ENCODE measurements at places on chromosomes 1 and 21.

- DNase-seq = no peak
Observed at GRCh38 chr21:43300496-43301408, 126.2 kb downstream of the SIK1 start.

DNA sequence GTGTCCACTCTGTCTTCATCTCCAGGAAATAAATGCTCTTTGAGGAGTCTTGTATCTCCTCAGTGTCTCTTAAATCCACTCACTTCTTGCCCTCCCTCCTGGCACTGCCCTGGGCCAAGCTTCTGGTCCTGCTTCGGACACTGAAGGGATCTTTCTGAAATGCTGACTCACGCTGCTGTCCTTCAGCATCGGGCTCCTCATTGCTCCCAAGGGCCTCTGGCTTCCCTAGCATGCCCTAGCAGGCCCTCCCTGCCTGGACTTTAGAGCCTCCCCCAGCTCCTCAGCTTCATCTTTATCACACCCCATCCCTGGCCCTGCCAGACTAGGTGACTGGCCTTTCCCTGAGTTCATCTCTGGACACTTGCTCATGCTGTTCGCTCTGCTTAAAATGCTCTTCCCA, 96.6 kb downstream of the FOXD2 start:
- no peak for DNase-seq

DNA sequence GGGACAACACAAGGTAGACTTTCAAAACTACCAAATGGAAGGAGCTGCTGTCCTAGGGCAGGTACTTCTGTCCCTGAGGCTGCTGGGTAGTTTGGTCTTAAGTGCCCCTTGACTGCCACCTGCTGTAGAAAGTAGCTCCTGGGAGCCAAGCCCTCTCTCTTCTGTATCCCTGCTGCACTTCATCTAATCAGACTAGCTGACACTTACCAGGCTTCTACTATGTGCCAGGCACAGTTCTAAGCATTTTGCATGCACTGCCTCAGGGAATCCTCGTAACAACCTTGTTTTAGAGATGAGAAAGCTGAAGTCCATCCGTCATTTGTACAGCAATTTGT, 15.9 kb upstream of the SRSF4 start:
- no peak for DNase-seq

DNA sequence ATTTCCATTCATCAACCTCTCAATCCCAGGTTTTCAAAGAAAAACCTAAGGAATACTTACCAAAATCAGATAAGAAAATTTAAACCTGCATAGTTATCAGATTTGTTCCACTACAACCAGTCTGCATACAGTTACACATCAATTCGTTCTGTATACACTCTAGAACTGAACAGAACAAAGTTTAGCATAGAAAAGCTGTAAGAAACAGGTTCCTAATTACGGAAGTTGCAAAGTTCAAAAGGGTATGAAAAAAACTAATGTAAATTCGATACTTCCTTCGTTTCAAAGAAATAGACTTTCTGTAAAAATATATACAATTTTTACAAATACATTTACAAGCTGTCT, 3.1 kb downstream of the MCL1 start:
- DNase-seq = no peak

- DNase-seq = no peak
Observed at GRCh38 chr1:24745711-24746413, 615 bp downstream of the CLIC4 start.

DNA sequence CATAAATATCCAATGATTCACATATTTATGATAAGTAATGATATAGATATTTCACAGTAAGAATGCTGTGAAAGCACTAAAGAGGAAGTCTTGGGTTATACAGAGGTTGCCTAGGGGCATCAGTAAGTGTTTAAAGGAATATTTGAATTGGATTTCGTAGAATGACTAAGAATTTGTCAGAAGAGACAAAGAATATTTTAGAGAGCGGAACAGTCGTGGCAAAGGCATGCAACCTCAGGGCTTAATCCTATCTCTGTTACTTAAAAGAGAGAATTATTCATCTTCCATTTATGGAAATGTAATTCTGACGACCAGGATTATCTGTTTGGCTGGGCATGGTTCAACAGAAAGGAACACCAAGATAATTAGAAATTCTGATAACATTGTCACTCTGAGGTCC, 171.9 kb upstream of the NR5A2 start:
- peak; percentile 29 for DNase-seq

DNA sequence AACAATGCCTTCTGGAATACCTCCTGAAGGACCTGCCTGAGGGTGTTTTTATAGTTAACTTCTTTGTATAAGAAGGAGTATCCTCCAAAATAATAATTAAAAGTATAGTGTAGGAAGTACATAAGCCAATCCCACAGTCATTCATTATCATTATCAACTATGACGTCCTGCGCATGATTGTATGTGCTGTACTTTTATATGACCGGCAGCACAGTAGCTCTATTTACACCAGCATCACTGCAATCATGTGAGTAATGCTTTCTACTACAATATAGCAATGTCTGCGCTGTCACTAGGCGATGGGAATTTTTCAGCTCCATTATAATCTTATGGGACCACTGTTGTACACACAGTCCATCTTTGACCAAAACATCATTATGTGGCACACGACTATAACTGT, 72.0 kb downstream of the BEND5 start:
- DNase-seq = no peak

GRCh38 chr1:89466307-89466930, 58.2 kb upstream of the LRRC8B start:
- no peak for DNase-seq

DNA sequence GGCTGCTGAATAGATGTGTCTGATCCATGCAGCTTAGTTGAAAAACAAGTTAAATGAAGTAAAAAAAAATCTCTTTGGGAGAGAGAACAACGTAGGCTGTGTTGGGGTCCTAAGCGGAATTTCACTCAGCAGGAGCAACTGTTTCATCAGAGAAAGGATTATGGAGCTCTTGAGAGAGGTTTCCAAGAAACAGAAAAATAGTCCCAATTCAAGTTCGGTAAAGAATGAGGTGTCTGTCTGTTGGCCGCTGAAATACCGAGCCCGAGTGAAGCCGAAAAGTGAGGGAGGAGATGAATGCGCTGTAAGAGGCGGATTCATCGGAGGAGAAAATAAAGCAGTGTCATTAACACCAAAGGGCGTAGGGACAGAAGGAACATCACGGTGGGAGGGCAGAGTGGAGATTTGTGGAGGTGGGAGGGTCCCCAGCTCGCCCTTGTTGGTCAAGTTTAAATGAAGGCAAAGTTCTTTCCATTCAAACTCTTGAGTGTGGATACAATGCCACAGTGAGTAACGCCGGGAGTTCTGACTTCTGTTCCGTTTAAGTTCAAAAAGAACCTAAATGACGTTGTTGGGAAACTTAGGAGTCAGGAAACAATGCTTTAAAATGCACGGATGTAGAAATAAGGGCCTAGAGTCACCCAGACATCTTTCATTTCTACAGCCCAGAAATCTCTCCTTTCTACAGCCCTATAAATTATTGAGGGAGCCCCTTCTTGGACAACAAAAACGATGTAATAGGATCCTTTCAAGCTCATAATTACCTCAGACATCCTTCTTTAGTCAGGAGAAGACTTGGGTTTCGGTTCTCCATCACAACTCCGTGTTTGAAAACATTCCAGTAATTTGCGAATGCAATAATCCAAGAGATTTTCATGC, 15.6 kb upstream of the SLC45A1 start:
- DNase-seq = no peak

GRCh38 chr1:953524-954320, 5.3 kb downstream of the NOC2L start:
- DNase-seq = no peak

GRCh38 chr1:111444031-111444430, 5.0 kb downstream of the WDR77 start:
- DNase-seq = no peak

DNA sequence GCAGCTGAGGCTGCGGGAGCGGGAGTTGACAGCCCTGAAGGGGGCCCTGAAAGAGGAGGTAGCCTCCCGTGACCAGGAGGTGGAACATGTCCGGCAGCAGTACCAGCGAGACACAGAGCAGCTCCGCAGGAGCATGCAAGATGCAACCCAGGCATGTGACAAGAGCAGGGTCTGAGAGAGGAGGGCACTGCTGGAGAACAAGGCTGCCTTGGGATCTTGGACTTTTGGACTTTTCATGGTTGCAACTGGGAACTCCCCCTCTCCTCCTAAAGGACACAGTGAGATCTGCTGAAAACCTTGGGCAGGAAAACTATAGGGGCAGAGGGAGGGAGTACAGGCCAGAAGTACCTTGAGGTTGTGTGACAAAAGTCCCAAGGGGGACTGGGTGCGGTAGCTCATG, 13.5 kb downstream of the CGN start:
- DNase-seq = no peak

GRCh38 chr1:21384620-21385019, 55.3 kb upstream of the NBPF3 start:
- no peak for DNase-seq

GRCh38 chr1:103171041-103171590, 62.8 kb upstream of the COL11A1 start:
- DNase-seq = no peak

All from fibroblast of skin of left biceps (primary cell).